ENCODE measurements at places on chromosomes 6 and 20. TPM values are rescaled to one million over a fixed set of nuclear protein-coding genes. Genes with fewer than 3 reads are reported as not detected.

- DNase-seq, result no peak
Measured at GRCh38 chr20:1569415-1569881, 11.9 kb upstream of the SIRPD start.

- no peak for DNase-seq
Measured at GRCh38 chr6:144581812-144582537, 296.8 kb downstream of the UTRN start.

GRCh38 chr6:130893277-130893676, 66.1 kb downstream of the SMLR1 start:
- no peak for DNase-seq

GRCh38 chr6:134626086-134626485, 308.2 kb upstream of the SGK1 start:
- no peak for DNase-seq

The MUCL3 gene
- 0.09 TPM for polyA plus RNA-seq

Data from left renal pelvis (tissue), 4 donors.